ENCODE measurements at places on chromosomes 3 and 15. TPM values are rescaled to one million over a fixed set of nuclear protein-coding genes. Genes with fewer than 3 reads are reported as not detected.

GRCh38 chr3:185934767-185935464, 2.9 kb downstream of the TRA2B start:
- DNase-seq = peak; percentile 39

DNA sequence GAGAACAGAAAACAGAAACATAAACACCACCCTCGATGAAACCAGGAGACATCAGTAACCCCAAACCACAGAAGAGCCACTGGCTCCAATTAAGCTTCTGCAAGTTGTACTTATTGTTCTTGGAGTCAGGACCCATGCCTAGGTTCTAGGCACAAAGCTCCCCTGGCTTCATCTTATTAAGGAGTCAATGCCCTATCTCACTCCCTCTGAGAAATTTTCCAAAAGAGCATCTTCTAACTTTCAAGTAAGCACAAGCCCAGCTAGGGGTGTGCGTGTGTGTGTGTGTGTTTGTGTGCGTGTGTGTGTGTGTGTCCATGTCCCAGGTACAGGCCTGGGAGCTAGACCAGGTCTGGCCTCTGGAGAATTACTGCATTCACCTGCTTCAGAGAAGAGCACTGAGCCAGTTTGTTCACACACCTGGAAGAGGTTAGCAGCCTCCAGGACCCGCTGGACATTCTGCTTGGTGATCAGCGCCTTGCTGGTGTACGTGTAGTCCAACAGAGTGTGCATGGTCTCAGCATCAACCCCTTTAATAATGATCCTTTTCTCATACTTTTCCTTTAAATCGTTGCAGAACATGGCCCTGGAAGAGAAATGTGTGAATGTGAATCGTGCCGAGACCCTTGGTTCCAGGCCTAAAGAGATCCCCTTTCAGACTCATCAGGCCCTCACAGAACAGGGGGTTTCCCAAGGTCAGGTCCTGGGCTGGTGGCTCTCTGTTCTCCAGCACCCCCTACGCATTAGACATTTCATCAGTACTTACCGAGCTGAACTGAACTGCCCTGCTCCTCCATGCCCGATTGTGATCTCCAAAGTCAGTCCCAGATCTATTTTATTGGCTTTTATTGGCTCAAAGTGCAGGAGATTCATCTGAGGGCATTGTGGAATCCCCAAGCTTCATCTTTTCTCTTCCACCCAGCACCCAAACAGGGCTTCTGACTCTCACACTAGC, 27.8 kb downstream of the KLHL6 start:
- DNase-seq = no peak

DNA sequence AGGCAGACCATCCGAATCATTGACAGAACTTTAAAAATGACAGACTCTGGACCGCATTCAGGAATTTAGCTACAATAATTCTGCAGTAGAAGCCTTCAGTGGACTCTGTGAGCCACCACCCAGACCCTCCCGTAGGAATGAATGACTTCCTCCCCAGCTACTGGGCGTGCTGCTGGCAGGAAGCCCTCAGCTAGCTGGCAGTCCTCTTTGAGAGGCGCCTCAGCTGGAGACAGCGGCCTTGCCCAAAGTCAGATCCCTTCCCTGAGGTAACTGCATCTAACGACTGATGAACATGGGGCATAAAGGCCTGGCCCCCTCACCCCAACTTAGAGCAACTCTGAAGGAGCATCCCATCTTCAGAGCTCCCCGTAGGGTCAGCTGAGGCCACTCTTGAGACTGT, 25.8 kb downstream of the CRABP1 start:
- peak; percentile 73 for DNase-seq

- no peak for DNase-seq
Observed at GRCh38 chr3:120145542-120146285, 51.5 kb upstream of the GSK3B start.

DNA sequence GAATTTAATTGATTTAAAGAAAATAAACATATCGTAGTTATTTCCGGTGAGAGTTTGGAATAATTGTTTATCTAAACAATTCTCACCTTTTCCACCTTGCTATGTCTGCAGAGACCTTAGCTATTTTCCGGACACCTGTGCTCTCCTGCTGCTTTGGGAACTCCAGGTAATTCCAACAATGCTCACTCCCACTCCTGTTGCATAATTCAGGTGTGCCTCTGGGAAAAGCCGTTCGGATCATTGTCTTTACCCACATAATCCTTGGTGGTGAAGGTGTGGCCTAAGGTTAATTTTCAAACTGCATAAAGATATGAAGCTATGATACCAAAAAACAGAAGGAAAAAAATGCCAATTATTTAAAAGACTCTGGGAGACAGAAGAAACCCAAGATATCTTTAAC, 59.4 kb downstream of the LDHAL6B start:
- DNase-seq = no peak

- DNase-seq = peak; percentile 10
Observed at GRCh38 chr15:79091204-79091867, 756 bp upstream of the RASGRF1 start.

DNA sequence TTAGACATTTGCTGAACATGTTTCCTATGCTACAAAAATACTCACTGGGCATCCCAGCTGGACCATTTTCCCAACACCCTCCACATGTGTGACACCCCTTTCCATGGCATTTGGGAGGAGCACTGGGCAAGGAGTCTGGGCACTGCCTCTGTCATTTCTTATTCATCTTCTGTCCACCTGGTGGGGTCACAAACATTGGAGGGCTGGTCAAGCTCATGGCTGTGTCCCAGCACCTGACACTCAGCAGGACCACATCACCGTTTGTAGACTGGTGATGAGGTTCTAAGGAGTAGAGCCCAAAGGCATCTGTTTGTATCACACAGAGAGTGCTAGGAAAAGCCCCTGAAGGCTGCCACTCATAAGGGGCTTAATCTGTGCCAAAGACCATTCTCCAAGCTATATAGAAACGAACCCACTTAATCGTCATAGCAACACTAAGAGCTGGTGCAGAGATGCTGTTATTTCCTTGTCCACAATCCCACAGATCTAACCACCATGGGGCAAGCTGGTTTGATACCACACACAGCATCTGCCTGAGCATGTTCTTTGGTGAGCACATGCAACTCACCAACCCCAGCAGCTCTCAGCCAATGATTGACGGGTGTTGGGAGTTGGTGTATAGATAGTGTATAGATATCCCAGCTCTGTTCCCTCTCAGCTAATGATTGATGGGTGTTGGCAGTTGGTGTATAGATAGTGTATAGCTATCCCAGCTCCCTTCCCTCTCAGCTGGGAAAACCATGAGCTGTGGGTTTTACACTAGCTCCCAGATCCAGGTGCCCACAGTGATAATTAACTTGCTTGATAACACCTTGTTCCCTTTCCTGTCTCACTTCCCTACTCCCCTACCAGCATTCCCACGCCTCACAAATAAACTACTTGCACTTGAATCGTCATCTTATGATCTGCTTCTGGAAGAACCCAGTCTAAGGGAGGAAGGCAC, 42.7 kb upstream of the ATP2B2 start:
- DNase-seq = no peak

GRCh38 chr3:147380387-147380951, 25.9 kb downstream of the ZIC4 start:
- no peak for DNase-seq

GRCh38 chr3:140711390-140712035, 33.6 kb downstream of the TRIM42 start:
- DNase-seq = no peak

GRCh38 chr3:141486496-141486745, 406 bp upstream of the RASA2 start:
- DNase-seq = no peak

GRCh38 chr3:67524046-67524445, 130.4 kb downstream of the SUCLG2 start:
- no peak for DNase-seq

DNA sequence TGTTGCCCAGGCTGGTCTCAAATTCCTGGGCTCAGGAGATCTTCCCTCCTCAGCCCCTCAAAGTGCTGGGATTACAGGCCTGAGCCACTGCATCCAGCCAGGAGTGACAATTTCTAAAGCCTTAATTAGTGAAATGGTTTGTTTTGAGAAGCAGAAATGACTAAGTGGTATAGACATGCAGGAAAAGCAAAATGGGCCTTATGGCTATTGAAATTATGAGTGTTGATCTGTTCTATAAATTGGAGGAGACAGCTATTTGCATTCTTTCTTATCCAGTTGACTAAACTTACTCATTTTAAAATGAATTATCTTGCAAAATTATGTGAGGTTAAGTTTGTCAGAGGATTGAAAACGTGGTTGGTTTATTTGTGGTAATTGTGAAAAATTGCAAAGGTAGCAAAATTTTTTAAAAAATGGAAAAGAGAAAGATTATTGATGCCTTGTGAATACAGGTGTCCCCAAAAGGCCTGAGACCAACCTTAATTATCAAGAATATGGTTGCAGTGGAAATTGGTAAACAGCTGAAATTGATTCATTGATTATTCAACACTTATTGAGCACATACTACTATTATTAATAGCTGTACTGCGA, 7.9 kb downstream of the RAP2B start:
- DNase-seq = no peak

GRCh38 chr3:181715571-181716340, 4.0 kb downstream of the SOX2 start:
- peak; percentile 35 for DNase-seq

- peak; percentile 83 for DNase-seq
Observed at GRCh38 chr3:50503504-50504342, at the start of gene CACNA2D2. Gene CACNA2D2, minus strand, starts transcription at chr3:50503634. Its CDS starts 211 bp downstream, at chr3:50503423.

DNA sequence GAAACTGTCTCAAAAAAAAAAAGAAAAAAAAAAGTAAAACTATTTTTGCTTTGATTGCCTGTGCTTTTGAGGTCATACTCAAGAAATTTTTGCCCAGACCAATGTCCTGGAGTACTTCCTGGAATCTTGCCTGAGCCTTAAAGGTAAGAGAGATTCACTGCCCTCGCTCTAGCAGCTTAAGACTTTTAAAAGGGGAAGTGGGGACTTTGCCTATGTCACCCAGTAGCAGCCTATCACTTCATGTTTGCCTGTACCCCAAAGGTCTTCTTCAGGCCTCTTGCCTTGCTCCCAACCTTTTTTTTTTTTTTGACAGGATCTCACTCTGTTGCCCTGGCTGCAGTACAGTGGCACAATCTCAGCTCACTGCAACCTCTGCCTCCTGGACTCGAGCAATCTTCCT, 18.9 kb upstream of the GOLGB1 start:
- no peak for DNase-seq

GRCh38 chr3:157073810-157074209, 86.1 kb downstream of the CCNL1 start:
- peak; percentile 29 for DNase-seq

DNA sequence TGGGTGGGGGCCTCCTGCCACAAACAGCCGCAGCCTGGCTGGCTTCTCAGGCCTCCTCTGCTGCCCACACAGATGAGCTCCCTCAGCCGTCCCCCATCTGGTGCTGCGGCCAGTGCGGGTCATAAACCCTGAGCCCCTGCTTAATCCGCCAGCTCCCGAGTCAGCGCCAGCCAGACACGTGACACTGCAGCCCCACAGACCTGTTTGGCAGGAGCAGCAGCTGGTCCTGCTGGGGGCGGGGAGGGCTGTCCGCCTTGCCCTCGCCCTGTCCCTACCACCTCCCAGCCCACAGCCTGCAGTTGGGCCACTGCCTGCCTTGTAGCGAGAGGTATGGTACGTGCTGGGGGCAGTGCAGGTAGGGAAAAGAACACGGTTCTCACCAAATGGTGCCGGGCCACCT, 86.2 kb downstream of the IQSEC1 start:
- DNase-seq = peak; percentile 45

GRCh38 chr15:81312790-81313543, 11.0 kb downstream of the STARD5 start:
- DNase-seq = peak; percentile 66

DNA sequence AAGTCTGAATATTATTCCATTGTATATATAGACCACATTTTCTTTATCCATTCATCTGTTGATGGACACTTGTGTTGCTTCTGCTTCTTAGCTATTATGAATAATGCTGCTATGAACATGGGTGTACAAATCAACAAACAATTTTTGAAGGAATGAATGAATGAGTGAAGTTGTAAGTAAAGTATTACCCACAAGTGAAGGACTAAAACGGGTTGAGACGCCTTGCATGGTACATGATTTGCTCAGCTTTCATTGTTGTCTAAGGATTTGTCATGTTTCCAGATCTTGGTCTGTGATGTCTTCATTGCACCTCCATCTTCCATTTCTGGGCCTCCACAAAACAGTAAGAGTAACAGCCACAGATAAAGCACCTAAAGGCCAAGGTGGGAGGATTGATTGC, 20.5 kb downstream of the IFT122 start:
- DNase-seq = no peak

DNA sequence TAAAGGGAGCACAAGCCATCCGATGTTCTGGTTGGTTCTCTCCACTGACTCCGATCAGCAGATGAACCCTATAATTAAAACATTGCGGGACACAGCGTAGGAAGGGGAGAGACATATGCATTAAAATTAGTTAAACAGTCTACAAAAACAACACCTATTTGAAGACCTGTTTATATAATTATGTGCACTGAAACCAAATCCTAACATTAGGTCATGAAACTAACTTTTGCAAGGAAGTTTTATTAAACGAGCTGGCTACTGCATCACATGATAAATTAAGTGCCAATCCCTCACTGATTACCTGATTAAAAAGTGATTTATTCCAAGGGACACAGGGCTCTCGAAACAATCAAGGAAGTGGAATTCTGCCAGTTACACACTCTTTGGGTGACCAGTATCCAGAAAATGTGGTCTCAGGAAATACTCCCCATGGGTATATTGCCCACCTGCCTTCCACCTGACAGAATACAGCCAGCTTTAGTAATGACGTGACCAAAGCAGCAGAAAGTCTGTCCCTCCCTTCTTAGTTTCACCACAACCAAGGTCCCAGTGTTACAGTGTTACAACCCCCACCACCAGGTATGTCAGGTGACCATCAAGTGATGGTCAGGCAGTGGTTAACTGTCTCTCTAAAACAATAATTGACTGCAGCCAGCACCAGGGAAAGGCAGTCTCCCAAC, 69.5 kb downstream of the HERC1 start:
- DNase-seq = no peak

- peak; percentile 89 for DNase-seq
Observed at GRCh38 chr3:48435774-48436476, 4.0 kb downstream of the CCDC51 start.

DNA sequence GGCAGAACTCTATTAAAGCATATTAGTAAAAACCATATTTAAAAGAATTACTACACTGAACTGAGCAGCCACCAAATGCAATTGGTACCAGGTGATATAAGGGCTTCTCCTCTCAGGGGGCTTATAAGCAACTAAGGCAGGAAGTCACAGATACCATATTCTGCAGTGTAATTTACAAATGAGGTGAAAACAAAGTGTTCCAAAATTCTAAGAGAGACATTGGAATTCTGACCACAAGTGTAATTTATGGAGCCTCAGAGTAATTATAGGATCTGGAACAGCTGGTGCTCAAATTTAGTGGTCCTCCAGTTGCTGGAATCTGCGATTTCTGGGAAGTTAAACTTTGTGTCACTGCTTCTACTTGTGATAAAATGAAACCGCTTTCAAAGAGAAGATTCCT, 3.1 kb upstream of the NR1I2 start:
- DNase-seq = peak; percentile 26

The GAP43 gene
- polyA plus RNA-seq = 0.06 TPM

The RASGRF1 gene
- 10.9 TPM for polyA plus RNA-seq

The GOLGA8J gene
- not detected for polyA plus RNA-seq

The NSMCE3 gene
- 4.8 TPM for polyA plus RNA-seq

The TYRO3 gene
- polyA plus RNA-seq = 4.2 TPM

The GOLGA6B gene
- polyA plus RNA-seq = not detected

The IL17RC gene
- 39.8 TPM for polyA plus RNA-seq

The CCDC14 gene
- polyA plus RNA-seq = 37.7 TPM

The PLCH1 gene
- polyA plus RNA-seq = 4.1 TPM

Data from lung (tissue), 17 donors.